Transverse colon (tissue), 4 donors: ENCODE measurements at places on chromosomes 12 and 14. TPM values are rescaled to one million over a fixed set of nuclear protein-coding genes. Genes with fewer than 3 reads are reported as not detected.

DNA sequence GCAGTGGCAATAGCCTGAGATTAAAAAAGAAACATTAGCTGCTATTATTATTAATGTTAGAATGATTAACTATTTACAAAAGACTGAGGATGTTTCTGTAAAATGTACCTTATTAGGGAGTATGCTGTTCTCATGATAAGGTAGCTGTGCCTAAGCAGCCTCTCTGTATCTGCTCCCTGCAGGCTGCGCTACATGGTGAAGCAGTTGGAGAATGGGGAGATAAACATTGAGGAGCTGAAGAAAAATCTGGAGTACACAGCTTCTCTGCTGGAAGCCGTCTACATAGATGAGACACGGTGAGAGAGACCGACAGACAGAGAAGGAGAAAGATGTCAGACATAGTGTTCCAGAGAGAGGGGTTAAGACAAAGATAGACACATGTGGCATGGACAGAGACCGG lies 17.4 kb downstream of the PDE1B start:
- DNase-seq = no peak

DNA sequence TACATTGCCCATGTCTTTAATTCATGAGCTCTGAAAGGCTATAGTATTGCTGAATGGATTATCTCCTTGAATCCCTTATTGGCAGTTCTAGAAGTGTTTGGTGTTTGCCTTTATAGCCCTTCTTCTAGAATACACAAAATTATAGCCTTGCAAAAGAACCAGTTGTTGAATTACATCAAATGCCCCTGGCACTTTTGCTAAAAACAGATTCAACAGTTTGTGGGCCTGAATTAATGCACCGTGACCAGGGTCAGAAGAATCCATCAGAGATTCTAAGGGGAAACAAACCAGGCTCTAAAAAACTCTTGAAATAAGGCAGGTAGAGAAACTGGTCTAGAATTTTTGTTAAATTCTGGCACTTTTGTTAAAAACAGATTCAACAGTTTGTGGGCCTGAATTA lies 197.8 kb downstream of the SOX5 start:
- DNase-seq = no peak

DNA sequence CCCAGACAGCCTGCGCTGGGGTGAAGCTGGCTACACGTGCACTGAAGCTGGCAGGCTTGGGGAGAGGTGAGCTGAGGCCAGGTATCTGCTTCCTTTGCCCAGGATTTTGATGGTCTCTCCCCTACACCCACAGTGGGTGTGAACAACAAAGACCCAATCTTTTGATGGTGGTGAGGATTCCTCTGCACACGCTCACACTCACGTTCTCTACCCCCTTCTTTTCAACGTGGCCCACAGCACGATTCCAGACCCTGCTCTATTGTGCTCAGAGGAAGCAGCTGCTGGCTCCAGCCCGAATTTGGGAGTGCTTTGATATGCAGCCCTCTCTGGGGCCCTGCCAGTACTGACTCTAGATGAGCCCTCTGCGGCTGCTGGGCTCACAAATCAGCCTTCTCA lies 4.9 kb downstream of the CD9 start:
- DNase-seq = peak; percentile 60

GRCh38 chr12:119630962-119631550 lies 36.9 kb upstream of the PRKAB1 start:
- DNase-seq = no peak

SOCS2 gene
- 52.2 TPM for total RNA-seq
